Endothelial cell (in vitro differentiated cells): ENCODE measurements at places on chromosomes 6 and 20.

DNA sequence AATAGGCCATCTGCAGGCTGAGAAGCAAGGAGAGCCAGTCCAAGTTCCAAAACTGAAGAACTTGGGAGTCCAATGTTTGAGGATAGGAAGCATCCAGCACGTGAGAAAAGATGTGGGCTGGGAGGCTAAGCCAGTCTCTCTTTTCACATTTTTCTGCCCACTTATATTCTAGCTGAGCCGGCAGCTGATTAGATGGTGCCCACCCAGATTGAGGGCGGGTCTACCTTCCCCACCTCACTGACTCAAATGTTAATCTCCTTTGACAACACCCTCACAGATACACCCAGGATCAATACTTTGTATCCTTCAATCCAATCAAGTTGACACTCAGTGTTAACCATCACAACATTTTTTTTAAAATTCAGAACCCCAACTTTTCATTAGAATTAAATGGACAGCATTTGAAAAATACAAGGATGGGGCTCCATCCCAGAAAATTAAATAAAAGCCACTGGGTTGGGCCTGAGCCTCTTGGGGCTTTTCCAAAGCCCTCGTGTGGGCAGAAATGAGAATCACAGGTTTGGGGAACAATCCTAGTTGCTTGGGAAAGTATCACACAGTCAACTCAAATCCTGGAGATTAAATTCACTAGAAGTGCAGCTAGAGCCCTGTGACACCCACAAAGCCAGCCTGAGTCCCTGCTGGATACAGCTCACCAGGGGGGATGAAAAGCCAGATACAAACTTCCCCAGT, 2.2 kb downstream of the CLDN20 start:
- no peak for DNase-seq

- DNase-seq: peak; percentile 57
Measured at GRCh38 chr20:461254-462198, 807 bp downstream of the TBC1D20 start.

- DNase-seq: no peak
Measured at GRCh38 chr6:136923116-136923953, 1.2 kb downstream of the SLC35D3 start.

DNA sequence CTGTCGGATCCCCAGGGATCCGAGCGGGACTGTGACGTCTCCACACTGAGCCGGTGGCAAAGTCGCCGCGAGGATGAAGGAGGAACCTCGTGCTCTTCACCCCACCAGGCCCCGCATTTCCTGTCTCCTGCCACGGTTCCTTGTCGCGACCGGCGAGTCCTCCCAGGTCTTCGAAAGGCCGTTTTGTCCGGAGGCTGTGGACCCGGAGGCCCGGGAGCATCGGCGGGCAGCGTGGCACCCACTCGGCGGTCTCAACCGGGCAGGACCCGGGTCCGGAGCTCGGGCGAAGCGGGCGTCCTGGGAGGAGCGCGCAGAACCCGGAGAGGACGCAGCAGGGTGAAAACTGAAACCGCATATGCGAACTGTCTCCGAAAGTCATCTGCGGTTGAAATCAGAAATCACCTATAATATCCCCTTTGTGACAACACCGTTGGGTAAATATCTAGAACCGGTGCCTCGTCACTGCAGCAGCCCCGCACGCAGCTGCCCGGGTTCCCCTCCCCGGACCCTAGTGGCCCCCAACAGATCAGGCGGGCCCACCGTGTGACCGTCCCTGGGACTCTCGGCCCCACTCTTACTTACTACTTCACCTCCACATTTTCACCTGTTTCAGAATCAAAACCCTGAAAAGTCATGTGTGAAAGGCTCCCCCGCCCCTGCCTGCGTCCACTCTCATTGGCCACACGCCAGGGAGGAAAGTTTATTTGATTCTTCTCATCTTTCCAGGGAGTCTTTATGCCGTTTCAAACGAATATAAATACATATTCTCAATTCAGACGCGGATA, 3.1 kb upstream of the ULBP2 start:
- DNase-seq: no peak

GRCh38 chr6:163679012-163679660, 264.6 kb downstream of the QKI start:
- DNase-seq: no peak

DNA sequence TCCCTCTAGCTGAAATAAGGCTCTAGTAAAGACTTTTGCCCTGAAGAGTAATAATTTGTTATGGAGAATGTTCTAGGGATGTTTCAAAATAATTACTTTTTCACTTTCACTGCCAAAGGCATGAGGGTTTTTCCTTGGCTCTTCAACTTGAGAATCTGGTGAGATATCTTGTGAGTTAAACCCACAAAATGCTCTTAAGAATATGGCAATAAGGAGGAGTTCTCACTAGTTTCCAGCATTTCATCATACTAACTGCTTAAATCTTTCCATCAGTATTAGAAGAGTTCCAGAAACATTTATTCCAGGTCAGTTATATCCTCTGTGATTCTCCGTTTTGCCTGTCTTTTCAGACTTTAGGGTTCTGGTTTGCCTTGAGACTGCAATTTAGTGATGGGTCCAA, 785.6 kb upstream of the GJE1 start:
- no peak for DNase-seq

DNA sequence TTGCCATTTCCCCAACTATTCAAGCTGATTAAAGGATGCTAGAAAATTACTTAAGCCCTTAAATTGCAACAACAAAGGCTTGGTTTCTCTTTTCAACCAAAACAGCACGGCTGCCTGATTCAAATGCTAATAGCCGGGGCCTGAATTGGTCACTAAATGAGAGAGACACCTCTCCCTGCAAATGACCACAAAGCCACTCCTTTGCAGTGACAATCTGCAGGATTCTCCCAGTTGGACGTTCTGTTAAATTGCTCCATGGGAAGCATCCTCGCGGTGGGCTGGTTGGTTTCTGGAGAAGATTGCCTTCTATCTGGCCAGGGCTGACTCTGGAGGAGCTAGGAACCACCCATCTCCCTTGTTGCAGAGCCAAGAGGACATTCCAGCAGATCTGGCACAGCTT, 29.7 kb upstream of the TBXT start:
- DNase-seq: no peak

GRCh38 chr20:54839224-54839623, 363.8 kb downstream of the DOK5 start:
- DNase-seq: no peak

GRCh38 chr20:50339466-50339901, 148.9 kb downstream of the CEBPB start:
- no peak for DNase-seq

GRCh38 chr6:142013287-142013686, 119.4 kb upstream of the GJE1 start:
- DNase-seq: no peak

GRCh38 chr20:59175861-59176260, 12.2 kb downstream of the ZNF831 start:
- DNase-seq: no peak

DNA sequence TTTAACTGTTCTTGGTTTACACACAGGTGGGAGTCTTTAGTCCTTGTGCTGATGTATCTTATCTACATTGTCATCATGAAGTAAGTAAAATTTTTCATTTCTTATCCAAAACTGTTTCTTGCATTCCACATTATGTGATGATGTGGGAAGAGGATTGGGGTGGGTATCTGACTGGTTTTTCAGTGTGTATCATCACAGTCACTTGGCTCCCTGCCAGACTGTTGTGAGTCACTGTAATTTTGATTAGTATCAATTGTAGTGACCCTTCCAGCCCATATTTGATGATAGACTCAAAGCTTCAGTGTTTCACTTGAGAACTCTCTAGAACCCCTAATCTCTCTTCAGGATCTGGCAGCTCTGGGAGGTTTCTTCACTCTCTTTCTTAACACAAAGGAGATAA, 84.5 kb upstream of the RIN2 start:
- no peak for DNase-seq

GRCh38 chr20:64072498-64073063, 6.7 kb downstream of the RGS19 start:
- DNase-seq: no peak

DNA sequence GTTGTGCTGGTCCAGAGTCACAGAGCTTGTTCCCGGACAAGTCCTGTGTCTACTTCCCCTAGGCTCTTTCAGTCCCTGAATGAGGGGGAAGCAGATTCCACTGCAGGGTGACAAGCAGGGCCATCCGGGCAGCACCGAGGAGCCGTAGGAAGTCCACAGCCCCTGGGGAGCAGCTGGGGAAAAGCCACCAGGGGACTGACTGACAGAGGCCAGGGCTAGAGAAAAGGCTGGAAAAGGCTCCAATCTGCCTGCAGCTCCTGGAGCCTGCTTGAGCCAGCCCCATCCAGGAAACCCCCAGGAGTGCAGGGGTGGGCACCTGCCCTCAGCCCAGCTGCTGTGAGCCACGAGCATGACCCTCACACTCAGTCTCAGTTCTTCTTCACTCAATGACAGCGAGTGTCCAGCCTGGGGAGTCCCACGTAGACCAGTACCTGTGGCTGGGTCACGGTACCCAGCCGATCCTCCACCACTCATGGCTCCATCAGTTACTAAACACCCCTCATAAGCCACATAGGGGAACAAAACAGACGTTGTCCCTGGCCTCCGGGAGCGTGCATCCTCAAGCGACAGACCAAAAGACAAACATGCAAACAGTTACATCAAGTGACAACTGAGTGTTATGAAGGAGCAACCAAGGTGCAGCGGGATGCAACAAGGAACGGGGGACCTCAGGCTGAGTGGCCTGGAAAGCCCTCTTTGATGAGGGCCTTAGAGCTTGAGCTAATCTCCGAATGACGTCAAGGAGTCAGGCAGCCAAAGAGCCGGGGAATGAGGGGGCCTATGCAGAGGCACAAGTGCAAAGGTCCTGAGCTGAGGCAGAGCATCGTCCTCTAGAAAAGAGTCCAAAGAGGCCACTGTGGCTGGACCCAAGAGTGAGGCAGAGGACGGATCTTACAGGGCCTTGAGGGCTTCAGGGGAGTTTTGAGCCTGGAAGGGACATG, 24.8 kb upstream of the VSTM2L start:
- no peak for DNase-seq

DNA sequence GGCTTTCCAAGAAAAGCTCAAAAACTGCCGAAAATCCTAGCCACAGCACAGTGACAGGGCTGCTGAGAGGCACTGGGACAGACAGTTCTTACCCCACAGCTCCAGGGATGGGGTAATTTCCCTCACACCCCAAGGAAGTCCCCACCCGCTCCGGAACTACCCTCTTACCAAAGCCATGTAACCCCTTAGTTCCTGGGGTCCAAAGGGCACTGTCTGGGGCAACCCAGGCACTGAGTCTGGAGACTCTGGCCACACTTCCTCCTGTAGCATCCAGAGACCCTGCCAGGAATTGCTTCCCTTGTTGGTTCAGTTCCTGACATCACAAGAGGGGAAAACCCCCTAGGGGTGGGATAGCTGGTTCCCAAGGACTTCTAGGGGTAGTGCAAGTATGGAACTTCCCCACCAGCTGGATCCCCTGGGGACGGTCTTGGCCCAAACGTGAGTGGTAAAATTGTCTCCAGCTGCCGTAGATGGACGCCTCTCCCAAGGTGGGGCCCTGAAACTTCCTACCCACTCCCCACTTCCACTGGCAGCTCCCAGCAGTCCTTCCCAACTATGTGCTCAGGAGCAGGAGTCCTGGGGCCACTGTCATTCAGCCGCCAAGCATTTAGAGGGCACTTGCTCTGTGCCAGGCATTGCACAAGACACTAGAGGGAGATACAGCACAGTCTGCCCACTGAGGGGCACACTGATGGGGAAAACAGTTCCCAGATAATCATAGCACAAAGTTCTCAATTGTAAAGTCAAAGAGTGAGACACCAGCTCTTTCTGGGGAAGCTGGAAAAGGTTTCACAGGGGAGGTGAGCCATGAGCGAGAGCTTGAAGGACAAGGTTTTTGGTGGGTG, 17.2 kb upstream of the HCK start:
- no peak for DNase-seq

- DNase-seq: no peak
Measured at GRCh38 chr20:23132293-23132929, 46.3 kb upstream of the CD93 start.

DNA sequence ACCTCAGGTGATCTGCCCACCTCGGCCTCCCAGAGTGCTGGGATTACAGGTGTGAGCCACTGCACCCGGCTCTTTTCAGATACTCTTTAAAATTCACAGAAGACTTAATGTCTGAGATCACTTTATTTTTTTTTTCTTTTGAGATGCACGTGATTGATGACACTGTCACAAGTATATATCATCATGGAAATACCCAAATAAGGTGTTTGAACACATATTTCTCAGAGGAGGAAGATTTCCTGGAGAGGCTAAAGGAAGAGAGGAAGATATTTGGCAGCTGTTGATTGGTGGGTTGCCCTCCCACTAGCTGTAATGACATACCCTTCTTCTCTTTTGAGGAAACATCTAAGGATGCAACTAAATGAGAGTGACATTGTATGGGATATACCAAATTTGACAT, 225.9 kb upstream of the CITED2 start:
- no peak for DNase-seq

GRCh38 chr20:49795135-49795424, 17.5 kb upstream of the SLC9A8 start:
- DNase-seq: no peak

DNA sequence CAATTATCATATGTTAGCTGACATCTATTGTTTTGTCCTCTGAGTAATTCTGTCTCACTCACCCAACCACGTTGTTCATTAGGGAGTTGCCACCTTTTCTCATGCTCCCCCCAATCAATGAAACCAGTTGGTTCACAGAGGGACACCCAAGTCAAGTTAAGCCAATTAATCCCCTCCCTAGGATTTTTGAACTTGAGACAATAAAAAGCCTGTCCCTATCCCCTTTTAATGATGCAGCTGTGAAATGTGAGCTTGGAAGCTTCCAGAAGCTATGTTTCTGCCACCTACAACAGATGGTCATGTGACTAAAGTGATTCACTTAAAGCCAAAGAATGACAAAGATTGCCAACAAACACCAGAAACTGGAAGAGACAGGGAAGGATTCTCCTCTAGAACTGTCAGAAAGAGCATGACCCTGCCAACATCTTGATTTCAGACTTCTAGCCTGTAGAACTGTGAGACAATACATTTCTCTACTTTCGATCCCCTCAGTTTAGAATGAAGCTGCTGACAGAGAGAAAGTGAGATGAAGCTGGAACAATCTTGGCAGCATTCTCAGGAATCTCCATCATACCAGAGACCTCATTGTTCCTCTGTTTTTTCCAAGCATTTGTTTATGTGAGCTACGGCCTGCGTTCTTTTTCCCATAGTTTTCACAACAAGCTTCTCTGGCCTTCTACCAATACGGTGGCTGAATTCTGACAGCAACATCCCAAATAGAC, 57.8 kb upstream of the TPD52L1 start:
- DNase-seq: no peak

- DNase-seq: no peak
Measured at GRCh38 chr20:16490696-16491095, 82.6 kb downstream of the KIF16B start.

DNA sequence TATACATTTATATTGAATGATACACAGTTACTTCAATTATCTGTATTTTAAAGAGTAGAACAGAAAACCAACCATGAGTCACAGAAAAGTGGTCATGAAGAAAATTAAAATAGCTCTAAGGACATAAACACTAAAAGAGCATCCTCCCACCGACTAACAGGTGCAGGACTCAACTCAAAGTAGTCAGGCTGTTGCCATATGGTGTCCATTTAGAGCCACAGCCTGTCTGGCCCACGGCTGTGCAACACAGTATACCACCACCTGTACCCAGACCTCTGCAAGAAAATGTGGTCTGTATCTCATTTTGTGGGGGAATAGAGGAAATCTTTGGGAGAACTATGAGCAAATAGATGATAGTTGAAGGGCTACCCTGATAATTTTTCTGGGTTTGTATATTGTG, 449.8 kb upstream of the RNF217 start:
- no peak for DNase-seq
